Fibroblast of upper back skin (primary cell): ENCODE measurements at places on chromosomes 1 and 21.

- DNase-seq, result no peak
Measured at GRCh38 chr1:54173681-54174080, 20.9 kb upstream of the CDCP2 start.

DNA sequence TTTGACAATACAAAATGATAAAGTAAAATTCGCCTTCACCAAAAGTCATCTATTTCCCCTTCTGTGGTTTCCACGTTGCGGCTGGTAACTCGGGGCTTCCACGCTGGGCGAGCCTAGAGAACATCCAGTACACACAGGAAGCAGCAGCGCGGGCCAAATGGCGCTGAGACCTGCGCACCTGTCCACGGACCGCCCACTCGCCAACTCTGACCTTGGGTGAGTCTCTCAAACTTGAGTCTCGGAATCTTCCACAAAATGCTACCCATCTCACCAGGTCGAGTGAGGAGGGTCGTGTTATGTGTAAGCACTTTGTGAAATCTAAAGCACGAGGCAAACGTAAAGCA, 820 bp upstream of the TTF2 start:
- DNase-seq, result no peak

DNA sequence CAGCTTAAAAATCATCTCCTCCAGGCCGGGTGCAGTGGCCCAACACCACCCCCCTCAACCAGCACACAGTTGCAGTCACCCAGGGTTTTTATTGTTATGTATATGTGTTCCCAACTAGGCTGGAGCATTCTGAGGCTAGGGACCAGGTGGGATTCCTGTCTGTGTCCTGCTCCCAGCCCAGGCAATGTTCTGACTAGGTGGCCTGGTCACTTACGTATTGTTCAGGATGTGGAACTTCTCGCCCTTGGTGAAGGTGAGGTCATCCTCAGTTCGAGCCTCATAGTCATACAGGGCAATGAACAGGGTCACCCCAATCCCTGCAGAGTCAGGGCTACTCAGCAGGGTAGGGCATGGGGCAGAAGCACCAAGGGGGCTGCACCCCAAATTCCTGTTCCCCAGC, 12.2 kb downstream of the FGR start:
- DNase-seq, result no peak

- DNase-seq, result peak; percentile 65
Measured at GRCh38 chr1:67347688-67348472, 40.2 kb downstream of the IL12RB2 start.

DNA sequence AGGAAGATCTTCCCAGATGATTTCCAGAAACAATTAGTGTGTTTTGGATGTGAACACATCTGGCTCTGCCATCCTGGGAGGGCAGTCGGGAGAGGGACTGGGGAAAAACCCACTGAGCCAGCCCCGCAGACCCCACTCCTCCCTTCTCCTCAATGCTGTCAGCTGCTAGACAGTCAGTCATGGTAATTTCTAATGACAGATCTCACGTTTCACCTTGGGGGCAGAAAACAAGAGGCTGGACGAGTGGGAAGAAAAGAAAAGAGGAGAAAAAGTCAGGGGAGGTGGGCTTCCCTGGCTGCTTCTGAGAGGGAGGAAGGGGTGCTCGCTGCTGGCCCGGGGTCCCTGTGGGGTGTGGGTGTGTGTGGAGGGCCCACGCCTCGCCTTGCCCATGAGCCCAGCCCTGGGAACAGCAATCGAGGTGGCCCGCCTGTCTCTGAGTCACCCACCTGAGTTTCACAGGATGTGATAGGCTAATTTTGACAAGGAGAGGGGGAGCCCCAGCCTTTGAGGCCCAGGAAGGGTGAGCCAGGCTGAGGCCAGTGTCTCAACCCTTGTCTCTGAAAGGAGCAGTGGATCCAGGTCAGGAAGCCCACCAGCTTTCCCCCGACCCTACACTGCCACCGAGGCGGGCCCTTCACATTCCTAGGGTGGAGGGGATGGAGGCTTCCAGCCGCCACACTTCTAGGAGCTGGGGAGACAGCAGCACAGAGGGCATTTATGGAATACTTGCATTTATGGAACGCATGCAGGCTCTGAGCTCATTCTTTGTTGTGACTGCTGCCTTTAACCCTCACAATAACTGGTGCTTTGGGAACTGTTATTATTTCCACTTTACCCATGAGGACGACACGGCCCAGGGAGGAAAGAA, 49.1 kb upstream of the IFNLR1 start:
- DNase-seq, result no peak

DNA sequence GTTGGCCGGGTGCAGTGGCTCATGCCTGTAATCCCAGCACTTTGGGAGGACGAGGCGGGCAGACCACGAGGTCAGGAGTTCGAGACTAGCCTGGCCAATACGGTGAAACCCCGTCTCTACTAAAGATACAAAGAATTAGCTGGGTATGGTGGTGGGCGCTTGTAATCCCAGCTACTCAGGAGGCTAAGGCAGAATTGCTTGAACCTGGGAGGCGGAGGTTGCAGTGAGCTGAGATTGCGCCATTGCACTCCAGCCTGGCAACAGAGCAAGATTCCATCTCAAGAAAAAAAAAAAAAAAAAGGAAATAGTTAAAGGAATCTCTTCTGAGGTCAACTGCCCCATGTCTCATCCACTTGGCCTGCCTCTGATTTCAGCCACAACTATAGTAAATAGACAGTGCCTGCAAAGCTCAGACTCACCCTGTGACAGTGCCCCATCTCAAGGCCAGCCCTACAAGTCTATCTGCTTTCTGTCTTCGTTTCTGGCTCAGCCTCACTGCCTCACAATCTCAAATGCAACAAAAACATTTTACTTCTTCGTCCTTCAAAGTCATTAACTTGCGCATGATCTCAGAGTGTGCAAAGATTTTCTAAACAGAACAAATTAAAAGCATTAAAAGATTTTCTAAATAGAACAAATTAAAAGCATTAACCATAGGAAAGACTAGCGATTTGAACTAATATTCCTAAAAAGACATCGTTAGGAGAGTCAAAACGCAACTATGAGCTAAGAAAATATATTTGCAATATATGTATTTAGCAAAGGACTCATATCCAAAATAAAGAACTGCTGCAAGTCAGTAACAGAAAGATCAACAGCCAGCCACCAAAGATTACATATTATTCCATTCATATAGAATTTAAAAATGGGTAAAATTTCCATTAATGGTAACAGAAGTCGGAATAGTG, 65.0 kb upstream of the PRDX6 start:
- peak; percentile 84 for DNase-seq

GRCh38 chr1:94332952-94333351, 85.2 kb upstream of the ABCD3 start:
- DNase-seq, result no peak

DNA sequence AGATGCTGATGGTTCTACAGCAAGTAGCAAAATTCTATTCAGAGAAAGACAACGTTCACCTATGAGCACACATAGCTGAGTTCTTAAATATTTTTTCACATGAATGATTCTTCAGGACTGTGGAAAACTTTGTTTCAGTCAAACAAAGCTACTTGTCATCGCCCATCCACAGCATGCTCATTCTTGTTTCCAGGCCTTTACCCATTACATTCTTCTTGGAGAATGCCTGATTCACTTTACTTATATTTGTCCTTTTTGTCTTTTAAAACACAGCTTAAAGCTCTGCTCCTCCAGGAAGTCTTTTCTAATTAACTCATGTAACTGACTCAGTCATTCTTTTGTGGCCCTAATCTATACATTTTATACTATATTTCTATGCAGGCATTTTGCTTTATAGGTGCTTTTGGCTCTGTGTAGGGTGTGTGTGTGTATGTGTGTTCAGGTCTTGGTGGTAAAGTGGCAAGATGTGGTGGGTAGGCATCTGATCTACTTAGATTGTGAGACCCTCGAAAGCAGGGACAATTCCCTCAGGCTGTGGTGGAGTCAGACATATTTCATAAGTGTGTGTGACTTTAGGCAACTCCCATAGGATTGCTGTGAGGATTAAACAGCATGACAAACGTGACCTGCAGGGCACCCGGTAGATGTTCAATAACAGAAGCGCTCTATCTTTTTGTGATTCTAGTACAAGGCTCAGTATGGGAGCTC, 11.8 kb upstream of the MARK1 start:
- no peak for DNase-seq

DNA sequence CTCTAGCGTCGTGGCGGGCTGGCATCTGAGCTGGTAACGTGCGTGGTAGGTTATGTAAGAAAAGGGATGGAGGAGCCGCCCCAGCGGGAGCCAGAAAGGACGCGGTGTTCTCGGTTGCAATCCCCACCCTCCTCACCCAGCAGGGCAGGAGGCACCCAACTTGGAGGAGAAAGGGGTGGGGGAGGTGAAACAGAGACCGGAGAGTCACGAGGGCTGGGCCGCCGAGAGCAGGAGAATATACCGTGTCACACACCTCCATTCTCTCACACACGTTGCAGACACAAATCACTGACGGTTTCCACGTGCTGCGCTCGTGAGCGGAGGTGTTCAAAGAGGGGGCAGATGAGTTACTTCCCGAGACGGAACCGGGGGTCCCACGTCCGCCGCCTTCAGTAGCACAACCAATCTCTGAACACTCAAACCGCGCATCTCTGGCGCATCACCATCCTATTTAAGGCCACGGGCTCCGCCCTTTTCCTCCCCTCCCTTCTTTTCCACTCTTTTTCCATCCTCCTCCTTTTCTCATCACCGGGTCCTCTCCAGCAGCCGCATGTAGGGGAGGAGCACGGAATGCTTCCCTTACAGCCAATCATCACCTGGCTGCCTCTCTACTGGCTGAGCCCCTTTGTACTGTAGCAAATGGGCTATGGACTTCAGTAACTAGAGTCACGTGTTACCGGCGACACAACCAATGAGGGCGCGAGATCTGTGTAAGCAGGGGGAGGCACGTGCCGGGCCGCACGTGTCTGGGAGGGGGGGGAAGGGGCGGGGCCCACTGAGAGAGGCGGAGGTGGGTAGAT, at the start of gene CIART:
Gene CIART (plus strand): TSS at position 797 of the 800 bp plus-strand sequence. CDS start 714 bp downstream, outside the sequence.
- peak; percentile 99 for DNase-seq
